ENCODE measurements at places on chromosomes 7 and 10.

- no peak for DNase-seq
These were observed 65.2 kb downstream of the DKK1 start for GRCh38 chr10:52379287-52379686.

GRCh38 chr10:80465451-80465835, 11.3 kb downstream of the TSPAN14 start:
- DNase-seq = no peak

- DNase-seq = no peak
These were observed 5.1 kb downstream of the UNC5B start for GRCh38 chr10:71217266-71218045.

- no peak for DNase-seq
These were observed 421.5 kb downstream of the LRMDA start for GRCh38 chr10:75852851-75853484.

DNA sequence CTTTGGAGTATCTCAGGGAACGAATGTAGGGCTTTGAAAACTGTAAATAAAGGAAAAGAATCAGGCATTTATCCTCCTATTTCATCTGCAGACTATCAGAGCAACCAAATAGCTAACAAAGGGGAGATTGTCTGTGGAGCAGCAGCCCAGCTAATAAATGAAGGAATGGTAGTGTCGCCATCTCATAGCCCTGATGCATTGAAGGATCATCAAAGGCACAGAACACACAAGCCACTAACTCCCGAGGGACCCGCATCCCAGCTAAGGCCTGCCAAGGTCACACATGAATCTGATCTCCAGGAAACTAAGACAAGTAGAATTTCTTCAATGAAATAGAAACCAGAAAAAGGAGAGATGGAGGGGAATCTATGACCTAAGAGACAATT, 38.2 kb downstream of the CALML5 start:
- DNase-seq = no peak

GRCh38 chr10:101940916-101941315, 97.3 kb upstream of the KCNIP2 start:
- no peak for DNase-seq
